MG63 (cell line): ENCODE measurements at places on chromosomes 16 and 17. TPM values are rescaled to one million over a fixed set of nuclear protein-coding genes. Genes with fewer than 3 reads are reported as not detected.

- DNase-seq: no peak
Observed at GRCh38 chr17:15087946-15088345, 177.2 kb downstream of the PMP22 start.

GRCh38 chr16:14301169-14302030 lies 230.3 kb downstream of the MRTFB start:
- no peak for DNase-seq

DNA sequence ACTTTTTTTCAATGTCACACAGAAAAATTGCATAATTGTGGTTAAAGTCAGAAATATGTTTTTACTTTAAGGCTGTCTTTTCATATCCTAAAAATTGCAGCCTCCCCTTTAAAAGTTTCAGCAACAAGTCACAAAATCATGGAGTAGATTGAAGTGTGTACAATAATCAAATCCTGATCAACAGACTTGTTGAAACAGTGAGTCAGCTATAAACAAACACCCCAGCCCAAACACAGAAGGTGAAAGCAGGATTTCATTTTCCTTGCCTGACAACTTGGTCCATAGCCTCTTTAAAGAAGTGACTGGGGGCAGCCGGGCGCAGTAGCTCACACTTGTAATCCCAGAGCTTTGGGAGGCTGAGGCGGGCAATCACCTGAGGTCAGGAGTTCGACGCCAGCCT lies 59.9 kb downstream of the WNT3 start:
- no peak for DNase-seq

- no peak for DNase-seq
Observed at GRCh38 chr17:74796866-74797265, 20.7 kb upstream of the NAT9 start.

- no peak for DNase-seq
Observed at GRCh38 chr16:64196444-64196843, 925.4 kb downstream of the CDH11 start.

SMTNL2 gene
- total RNA-seq: not detected in 2 replicates
